Esophagus squamous epithelium (tissue), 5 donors: ENCODE measurements at places on chromosomes 7 and 10.

GRCh38 chr7:74320645-74321221 lies 31.5 kb downstream of the CLIP2 start:
- no peak for DNase-seq

- DNase-seq: no peak
Measured at GRCh38 chr7:40315277-40315676, 180.5 kb downstream of the SUGCT start.

GRCh38 chr7:29356631-29357030 lies 162.1 kb downstream of the CHN2 start:
- no peak for DNase-seq

DNA sequence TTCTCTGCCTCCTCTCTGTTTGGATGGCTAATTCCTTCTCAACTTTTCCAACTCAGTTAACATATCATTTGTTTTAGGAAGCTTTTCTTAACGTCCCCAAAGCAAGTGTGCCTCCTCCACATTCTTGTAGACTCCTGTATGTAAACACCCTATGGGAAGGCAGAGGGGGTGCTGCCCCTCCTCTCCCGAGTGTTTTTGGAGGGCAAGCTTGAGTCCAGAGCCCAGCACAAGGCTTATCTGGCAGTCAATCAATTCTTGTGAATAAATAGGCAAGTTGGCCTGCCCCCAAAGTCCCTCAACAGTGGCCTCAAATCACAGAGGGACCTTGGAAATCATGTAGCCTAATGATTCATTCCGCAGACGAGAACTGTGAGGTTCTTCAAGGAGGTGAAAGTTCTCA lies 305.6 kb downstream of the RPS24 start:
- DNase-seq: no peak

DNA sequence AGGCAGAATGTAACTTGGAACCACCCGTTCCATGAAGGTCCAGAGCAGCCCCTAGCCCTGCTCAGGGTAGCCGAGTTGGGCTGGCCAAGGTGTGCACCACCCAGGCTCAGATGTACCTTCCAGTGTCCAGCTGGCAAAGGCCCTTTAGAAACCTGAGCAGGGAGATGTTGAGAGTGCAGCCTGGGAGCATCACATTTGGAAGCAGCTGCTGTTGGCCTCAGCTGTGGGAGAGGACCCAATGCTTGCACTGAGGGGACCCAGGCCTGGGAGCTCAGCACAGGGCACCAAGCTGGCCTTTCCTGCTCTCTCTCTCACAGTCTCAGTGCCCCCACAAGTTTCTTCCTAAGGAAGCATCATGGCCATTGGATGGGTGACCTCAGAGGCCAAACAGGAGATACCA lies 33.5 kb downstream of the ANXA8 start:
- DNase-seq: no peak

DNA sequence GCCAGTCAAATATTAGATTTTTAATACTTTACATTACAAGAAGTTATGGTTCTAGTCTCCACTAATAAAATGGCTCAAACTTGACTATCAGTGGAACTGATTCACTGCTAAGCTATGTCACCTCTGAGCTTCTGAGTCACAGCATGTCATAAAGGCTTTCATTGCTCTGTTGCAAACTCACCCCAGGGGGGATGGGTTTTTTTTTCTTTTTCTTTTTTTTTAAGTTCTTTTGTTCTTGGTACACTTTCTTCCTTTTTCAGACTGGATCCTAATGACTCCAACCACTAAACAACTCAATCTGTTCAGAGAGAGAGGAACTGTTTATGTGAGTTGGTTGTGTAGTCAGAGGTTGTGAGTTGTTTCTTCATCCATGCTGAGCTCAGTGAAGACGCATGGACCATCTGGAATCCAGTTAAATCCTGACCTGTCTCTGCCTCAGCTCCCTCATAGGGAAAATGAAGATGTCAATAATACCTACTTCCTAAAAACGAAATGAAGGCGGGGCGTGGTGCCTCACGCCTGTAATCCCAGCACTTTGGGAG lies 11.0 kb downstream of the MYOF start:
- DNase-seq: no peak

DNA sequence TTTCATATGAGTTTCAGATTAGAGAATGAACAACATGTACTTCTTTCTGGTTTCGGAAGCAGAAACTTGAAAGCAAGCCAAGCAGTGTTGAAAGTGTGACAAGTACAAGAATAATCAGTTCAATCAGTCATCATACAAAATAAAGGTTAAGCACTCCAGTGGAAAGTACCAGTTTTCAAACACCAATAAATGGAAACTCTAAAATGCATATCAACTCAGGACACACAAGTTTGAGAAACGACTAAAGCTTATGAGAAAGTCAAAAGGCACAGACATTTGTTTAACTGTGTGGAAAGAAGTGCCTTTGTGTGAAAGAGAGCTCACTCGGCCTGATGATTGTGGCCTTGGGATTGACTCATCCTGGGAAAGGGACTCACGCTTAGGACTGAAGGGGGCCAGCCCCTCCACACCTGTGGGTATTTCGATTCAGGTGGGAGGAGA lies 60.6 kb upstream of the AKR1C1 start:
- no peak for DNase-seq

GRCh38 chr7:45105588-45106188 lies 5.8 kb downstream of the TBRG4 start:
- DNase-seq: no peak

- no peak for DNase-seq
Measured at GRCh38 chr7:119514326-119514725, 758.6 kb upstream of the KCND2 start.

GRCh38 chr7:42639930-42640329 lies 271.9 kb downstream of the C7orf25 start:
- DNase-seq: no peak

DNA sequence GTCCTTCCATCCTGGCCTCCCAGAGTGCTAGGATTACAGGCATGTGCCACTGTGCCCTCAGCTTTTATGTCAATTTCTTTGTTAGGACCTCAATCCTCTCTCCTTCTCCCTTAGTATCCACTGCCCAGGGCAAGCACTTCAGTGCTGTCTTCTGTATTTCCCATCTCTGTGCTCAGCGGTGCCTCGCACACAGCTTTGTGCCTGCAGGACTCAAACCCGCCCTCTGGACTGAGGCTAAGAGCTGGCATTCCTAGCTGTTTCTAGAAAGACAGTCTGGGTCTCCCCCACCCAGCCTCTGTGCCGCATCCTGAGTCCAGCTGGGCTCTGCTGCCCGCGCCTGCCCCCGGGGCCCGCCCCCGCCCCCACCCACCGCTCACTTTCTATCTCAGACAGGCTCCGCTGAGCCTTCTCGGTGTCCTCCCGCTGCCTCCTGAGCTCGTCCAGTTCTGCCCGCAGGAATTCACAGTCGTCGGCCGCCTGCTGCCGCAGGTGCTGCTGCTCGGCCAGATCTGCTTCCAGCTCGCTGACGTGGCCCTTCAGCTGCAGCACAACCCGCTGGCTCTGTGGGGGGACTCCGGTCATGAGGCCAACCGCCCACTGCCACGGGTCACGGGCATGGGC lies 67.3 kb downstream of the SPDYE5 start:
- DNase-seq: no peak

DNA sequence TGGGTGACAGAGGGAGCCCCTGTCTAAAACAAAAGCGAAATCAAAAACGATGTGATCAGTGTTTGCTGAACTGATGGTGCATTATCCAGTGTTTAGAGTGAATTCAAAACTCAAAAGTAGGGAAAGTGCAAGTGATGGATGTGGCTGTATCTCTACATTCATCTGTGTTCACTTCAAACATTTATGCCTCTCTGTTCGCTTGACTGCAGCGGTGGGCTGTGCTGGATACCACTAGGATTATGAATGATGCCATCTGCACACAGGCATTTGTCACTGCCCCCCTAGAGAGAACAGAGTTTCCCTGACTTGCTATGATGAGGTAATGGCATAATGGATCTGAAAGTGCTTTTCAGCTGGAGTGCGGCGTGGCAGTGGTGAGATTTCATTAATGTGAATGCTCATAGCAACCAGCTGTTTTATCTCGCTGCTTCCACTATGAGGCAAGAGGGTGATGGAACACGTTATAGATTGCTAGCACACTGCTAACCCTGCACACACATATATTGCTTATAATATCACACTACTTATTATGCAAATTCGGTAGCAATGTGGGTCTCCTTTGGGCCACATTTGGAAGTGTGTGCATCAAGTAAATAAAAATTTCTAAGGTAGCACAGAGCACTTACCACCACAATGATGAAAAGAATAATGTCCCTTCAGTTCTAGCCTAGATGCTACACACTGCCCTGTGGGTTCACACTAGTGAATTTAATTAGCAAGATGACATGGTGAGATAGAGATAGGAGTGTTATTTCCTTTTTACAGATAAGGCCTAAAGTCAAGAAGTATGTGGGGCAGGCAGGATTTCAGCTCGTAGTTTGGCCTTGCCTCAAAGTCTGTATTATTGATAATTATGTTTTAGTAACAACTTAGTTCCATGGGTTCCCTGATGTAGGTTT lies 164.7 kb downstream of the CAMK1D start:
- DNase-seq: no peak

GRCh38 chr10:102408728-102409603 lies 9.6 kb downstream of the PSD start:
- no peak for DNase-seq

DNA sequence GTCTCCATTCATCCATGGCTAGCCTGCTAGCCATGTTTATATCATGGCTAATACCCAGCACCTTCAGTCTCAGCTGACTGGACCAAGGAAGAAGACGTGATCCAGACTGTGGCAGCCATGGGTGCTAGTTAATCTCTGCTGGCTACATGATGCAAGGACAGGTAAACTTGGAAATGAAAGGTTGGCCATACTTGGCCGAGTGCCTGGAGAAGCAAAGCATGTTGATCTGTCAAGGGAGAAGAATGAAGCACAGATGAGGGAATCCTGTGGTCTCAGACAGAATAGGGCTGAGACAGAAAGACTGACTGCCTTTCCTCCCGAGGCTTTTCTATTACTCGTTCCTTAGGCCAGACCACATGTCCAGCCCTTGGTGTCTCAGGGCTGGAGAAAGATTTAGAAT lies 41.1 kb downstream of the CPVL start:
- no peak for DNase-seq

GRCh38 chr10:3290550-3290949 lies 118.0 kb upstream of the PITRM1 start:
- DNase-seq: no peak

GRCh38 chr10:3660753-3661152 lies 124.3 kb downstream of the KLF6 start:
- DNase-seq: no peak

DNA sequence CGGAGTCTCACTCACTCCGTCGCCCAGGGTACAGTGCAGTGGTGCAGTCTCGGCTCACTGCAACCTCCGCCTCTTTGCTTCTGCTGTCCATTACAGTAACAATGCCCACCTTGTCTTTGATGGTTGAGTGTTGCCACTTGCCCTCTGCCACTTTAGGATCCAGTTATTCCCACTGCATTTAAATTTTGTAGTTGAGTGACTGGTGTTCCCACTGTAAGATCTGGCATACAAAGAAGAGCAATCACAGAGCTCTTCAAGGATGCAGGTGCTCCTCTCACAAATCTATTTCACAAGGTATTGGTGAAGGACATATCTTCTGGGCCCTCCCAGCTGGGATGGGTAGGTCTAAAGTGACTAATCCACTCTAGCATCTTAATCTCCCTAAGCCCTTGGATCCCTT lies 12.6 kb downstream of the PTER start:
- DNase-seq: no peak

DNA sequence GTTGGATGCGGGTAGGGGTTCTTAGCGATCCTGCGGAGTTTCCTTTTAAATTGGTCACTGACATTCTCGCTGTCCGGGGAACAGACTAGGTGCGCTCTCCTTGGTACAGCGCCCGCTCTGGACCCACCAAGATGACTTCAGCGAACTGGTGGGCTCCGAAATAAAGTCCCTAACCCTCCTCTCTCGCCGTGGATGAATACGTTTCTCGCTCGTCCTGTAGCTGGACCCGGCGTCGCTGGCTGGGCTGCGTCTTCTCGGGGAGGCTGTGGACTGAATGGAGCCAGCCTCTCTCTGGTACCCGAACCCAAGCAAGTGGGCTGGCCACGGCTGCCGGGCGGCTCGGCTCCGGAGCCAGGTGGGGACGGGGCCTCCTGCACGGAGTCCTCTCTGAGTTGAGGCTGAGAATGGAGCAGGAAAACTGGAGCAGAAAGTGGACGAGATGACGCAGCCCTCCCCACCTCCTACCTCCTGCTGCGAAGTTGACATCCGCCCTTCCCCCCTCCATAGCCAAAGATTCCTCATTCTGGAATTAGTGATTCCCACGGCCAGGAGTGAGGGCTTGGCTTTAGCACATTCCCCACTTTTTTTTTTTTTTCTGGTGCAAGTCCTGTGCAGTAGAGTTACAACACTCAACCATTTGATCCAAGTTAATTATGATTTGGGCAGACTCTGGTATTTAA lies 1.5 kb downstream of the UNC5B start:
- no peak for DNase-seq

DNA sequence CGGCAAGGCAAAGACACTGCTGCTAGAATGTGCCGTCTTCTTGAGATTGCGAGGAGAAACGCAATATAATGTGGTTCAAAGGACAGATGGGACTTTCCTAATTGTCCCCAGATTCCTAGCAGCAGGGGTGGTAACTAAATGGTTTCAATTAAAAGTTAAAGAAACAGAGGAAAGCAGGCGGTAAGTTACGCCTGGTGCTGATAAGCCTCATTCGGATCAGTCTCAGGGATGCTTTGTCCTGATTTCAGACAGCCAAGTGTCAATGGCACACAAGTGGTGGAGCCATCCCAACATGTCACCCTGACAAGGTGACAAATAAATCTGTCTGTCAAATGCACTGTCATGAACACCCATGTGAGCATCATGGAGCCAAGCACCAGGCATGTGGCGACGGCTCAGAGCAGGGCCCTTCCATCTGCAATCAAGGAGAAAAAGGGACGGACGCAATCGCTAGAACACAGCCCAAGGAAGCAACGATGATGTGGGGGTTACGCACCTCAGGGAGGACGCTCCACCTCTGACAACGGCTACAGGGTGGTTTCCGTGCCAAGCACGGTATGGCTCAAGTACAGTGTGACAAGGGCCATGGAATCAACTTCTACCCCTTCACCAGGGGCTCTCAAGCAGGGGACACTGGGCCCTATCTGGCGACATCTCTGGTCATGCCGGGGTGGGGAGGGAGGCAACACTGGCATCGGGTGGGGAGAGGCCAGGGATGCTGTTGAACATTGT lies 66.2 kb downstream of the CTBP2 start:
- DNase-seq: no peak

DNA sequence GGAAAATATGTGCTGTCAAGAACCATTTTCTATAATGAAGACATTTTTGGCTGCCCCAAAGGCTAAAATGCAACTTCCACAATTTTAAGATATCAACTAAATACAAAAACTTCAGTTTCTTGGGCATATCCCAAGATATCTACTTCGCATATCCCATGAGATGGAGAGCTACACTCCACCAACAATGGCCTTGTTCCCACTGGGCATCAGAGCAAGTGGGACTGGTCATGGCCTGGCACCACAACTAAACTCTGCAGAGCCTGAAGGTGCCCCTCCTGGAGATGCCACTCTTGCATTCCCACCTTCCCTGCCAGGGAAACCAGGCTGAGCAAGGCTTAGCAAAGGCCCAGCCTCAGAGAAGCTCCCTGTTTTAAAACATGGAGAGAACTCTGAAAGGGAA lies 75.8 kb upstream of the LRRC17 start:
- no peak for DNase-seq

- no peak for DNase-seq
Measured at GRCh38 chr10:26829810-26830515, 30.8 kb downstream of the ABI1 start.

- DNase-seq: no peak
Measured at GRCh38 chr7:119596651-119597050, 676.3 kb upstream of the KCND2 start.

- DNase-seq: no peak
Measured at GRCh38 chr7:88666626-88667025, 92.9 kb upstream of the ZNF804B start.
